SIG-M5 (cell line): ENCODE measurements at places on chromosomes 7 and 10.

GRCh38 chr10:110209454-110209925 lies 2.1 kb downstream of the MXI1 start:
- no peak for DNase-seq

DNA sequence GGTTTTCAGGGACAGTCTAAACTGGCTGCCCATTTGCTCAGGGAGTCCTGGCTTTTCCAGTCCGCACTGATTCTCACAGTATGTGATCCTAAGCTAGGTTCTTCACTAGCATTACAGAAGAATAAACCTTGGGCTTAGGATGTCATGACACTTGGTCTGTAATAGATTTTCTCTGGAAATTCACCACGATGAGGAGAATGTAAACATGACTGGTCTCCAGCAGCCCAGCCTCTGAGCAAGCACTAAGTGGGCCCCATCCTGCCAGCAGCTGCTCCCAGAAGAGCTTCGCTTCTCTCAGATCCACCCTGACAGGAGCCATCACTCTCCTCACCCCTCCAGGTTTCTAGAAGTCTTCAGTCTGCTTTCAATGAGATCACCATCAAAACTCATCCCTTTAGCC lies 103.7 kb upstream of the ZPBP start:
- DNase-seq: no peak

DNA sequence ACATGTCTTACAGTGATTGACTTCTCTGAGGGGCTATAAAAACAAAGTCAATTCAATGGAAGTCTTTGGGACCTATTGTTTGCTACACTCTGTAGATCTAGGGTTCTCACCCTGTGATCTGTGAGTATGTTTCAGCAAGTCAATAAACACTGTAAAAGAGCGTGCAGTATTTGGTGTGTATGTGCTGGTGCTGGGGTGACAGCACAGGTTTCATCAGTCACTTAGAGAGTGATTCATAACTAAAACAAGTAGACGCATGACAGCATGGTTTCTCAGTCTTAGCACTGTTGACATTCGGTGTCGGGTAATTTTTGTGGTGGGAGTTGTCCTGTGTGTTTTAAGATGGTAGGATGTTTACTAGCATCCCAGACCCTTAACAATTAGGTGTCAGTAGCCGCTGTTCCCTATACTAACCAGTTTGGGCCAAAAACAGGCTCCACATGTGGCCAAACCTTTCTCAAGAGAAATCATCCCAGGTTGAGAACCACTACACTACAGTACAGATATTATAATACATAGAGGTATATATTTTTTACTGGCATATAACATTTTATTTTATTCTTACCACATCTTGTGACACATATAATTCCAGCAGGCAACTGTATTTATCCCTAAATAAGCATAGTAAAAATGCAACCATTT lies 411.8 kb downstream of the ARL4A start:
- no peak for DNase-seq

DNA sequence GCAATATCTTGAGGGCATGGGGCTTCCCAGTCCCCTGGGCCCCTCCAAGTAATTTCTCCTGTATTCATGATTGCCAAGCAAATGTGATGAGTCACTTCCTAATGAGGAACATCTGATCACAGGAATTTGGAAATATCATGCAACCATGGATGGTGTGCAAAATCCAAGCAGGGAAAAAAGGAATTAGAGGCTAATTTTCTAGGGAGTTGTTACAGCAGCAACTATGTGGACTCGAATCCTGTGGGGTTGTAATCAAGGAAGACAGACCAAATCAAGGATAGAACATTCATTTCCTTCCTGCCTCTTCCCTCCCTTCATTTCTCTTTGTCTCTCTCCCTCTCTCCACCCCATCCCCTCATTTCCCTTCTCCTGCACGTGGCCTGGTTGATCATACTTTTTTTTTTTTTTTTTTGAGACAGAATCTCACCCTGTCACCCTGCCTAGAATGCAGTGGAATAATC lies 23.9 kb upstream of the AGFG2 start:
- DNase-seq: no peak

DNA sequence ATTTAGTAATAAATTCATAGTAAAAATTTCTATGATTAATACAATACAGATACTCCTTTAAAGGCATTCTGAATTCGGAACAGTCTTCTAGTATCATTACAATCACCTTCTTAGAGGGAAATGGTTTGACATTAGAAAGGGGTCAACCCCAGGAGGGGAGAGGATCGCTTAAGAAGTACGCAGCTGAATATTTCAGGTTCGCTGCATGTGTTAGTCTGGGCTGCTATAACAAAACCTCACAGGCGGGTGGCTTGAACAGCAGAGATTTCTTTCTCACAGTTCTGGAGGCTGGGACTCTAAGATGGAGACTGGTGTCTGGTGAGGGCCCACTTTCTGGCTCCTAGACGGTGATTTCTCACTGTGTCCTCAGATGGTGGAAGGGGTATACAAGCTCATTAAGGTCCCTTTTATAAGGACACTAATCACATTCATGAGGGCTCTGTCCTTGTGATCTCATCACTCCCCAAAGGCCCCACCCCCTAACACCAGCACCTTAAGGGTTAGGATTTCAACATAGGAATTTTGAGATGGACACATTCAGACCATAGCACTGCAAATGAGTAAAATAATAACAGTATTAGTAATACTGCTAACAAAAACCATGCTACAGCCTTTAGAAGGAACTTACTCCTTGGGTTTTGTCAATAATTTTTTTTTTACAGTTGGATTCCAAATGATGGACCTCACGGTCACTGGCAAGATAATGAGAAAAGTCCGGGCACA lies 34.0 kb downstream of the GNA12 start:
- DNase-seq: no peak

DNA sequence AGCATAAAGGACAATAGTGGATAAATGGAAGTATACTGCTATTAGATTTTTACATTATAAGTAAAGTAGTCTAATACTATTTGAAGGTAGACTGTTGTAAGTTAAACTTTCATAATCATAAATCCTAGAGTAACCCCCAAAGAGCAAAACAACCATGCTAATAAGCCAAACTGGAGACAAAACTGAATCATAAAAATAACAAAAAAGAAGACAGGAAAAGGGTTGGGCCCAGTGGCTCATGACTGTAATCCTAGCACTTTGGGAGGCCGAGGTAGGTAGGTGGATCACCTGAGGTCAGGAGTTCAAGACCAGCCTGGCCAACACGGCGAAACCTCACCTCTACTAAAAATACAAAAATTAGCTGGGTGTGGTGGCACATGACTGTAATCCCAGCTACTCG lies 9.7 kb downstream of the CACUL1 start:
- no peak for DNase-seq
